Ammon's horn (tissue), 1 donor: ENCODE measurements at places on chromosomes 4 and X.

DNA sequence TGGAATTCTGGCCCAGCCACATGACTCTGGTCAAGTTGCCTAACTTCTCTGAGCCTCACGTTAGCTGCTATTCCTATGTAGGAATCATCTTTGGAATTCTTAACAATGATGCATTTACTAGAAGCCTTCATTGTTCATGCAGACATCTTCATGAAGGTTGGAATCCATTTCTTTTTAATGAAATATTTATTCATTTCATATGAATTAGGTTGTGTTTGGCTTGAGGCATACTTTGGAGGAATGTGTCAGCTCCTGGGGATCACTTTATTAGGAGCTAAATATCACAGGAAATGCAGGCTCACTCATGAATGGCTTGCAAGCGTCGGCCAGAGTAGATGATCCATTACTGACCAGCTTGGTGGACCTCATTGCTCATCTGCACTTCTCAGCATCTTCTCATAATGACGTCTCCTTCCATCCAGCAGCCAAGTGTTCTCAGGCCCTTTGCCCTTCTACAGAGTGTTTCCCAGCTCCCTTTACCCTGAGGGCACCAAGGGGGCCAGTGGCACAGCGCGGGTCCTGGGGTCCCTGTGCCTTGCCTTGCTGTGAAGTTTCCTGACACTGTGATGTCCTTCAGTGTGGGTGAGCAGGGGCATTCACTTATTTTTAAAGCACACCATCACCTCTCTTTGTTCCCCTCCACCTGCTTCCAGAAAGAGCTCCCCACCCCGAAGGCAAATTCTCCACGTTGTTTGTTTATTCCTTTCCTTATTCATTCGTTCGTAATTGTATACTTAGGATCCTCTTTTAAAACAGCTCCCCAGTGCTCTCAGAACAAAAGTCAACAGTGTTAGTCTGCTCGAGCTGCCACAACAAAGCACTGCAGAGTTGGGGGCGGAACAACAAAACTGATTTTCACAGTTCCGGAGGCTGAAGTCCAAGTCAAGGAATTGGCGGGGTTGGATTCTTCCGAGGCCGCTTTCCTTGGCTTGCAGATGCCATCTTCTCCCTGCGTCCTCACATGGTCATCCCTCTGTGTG, 106.8 kb downstream of the STK32B start:
- DNase-seq = no peak

DNA sequence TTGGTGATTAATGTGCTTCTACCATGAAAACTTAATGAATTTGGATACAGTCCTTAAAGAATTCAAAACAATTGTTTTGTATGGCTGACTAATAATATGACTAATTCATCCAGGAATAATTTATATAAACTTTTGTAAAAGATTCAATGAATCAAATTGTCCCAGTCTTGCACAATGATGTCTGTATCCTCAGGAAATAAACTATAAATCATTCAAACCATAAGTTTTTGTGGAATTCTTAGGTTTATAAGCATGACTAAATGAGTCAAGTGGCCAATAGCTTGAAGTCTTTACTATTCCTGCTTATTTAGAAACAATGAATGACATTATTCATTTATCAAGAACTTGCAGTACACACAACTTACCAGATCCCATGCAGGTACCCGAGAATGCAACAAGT, 935.0 kb upstream of the INTU start:
- DNase-seq = no peak

GRCh38 chrX:29941287-29941686, 274.1 kb upstream of the MAGEB2 start:
- DNase-seq = no peak

DNA sequence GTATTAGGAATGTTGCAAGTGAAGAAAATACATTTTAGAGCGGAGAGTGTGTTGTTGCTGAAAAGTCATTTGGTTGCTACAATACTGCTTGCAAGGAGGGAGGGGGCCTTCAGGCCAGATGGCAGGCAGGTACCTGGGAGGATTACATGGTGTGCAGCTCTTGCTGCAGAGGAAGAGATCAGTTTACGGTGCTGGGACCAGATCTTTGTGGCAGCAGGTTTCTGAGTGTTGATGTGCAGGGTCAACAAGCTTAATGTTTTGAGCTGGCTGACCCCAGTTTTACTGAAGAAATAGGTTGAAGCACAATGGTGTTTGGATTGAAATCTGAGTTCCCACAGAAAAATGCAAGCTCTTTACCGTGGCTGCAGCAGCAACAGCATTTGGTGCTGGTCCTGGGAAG, 96.4 kb upstream of the DDIT4L start:
- no peak for DNase-seq

DNA sequence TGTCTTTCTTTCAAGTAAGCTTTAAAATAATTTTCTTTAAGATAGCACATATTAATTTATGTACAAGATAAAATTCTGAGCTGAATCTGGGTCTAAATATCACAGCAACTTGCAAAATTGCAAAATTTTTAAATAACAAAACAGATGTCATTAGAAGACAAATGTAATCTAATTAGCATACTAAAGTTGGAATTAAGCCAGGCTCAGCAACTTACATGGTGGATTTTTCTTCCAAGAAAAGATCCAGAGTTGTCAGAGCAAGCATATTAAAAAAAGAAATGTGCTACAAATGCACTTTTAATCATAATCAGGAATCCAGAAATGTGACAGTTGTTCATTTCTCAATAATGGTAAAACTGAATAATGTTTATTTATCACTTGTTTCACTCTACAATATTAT, 906.9 kb upstream of the INTU start:
- DNase-seq = peak; percentile 3

DNA sequence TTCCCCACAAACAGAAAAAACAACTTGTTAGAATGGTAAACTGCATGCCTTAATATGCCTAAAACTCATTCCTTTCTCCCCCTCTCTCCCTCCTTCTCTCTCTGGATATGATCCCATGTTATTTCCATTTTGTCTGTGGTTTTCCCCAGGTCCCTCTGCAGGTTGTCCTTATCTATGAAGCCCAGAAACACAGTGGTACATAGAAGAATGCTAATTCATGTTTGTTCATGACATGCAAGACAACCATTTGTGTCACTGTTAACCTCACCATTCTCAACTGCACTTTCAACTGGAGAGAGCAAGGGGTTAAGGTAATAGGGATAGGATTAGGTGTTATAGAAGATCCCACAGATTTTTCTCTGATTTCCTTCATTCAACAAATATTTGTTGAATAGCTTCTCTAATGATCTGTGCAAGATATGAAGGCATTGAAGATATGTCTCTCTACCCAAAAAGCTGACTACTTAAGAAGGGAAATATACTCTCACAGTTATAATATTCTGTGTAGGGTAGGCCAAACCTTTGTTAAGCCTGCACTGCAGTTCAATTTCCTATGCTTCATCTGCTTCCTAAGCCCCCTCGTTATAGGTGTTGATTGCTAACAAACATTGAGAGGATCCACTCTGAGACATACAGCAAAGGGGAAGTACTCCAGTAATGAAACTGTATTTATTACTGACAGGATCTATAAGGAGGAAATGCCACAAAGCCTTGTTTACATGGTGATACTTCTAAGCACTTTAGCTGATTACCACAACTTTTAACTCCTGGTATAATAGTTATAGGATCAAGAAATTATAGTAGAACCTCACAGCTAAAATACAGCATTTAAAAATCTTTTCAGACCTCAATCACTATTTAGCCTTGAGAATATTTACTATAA, 96.1 kb downstream of the FRYL start:
- DNase-seq = no peak

GRCh38 chrX:53606456-53606855, 80.1 kb downstream of the HUWE1 start:
- DNase-seq = no peak

- peak; percentile 24 for DNase-seq
These were observed 30.0 kb downstream of the ANXA3 start for GRCh38 chr4:78581618-78582017.

- DNase-seq = no peak
These were observed 48.3 kb downstream of the MEPE start for GRCh38 chr4:87881115-87881514.

GRCh38 chr4:166078383-166078782, 205.3 kb downstream of the TLL1 start:
- no peak for DNase-seq

DNA sequence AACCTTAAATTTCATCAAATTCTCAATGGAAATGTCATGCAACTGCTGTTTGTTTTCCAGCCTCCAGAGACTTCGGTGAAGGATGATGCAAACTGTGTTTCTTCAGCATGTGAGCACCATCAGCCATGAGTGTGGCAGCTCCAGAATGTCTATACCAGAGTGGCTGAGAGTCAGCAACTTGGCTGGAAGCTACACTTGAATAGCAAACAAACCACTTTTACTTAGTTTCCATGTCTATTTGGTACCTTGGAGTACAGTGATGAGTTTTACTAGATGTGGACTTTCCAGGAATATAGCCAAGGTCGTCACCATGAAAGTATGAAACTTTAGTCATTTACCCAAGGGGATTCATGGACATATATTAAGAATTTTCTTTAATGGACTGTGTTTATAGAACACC, 4.3 kb upstream of the IL21 start:
- DNase-seq = no peak

DNA sequence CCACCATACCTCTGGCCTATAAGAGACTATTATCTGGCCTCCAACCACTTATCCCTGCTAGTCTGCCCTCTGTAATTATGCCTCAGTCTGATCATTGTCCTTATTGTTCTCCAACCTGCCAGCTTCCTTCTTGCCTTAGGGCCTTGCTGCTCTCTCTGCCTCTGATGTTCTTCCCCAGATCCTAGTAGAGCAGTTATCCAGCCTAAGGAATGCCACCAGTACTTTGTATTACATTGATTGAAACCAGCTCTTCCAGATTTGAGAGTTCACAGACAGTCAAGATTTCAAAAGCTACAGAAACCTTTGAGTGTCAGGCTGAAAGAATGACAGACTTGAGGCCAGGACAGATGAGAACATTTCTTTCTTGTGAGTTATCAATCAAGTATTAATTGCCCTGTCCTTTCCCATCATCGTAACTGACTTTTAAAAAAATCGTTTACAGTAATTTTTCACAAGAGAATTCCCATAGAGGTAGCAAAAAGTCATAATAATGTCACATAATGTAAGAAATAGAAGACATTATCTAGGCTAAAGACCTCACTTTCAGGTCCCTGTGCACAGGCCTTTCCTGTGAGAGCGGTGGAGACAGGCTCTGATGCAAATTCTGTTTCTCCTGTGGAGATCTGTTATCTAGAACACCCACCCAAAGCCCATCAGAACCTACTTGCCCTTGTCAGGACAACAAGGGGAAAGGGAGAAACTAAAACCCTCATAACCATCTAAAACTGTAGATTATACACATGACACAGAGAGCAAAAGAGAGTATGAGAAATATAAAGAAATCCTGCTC, 64.1 kb upstream of the GUCY1A1 start:
- DNase-seq = no peak

DNA sequence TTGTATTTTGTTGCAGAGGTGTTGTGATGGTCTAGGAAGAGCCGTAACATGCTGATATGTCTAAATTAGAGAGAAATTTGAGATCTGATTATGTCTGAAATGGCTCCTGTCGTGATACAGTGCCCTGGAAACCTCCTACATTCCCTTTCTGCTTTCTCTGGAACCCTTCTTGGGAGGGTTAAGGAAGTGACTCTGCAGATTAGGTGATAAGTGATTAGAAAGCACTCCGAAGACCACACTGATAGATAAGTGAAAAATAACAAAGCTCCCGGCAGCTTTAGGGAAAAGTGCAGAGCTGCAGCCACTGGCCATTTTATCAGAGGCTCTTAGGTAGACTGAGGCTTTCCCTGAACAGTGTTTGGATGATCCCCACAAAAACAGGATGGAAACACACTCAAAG, 110.6 kb downstream of the MGST2 start:
- no peak for DNase-seq

DNA sequence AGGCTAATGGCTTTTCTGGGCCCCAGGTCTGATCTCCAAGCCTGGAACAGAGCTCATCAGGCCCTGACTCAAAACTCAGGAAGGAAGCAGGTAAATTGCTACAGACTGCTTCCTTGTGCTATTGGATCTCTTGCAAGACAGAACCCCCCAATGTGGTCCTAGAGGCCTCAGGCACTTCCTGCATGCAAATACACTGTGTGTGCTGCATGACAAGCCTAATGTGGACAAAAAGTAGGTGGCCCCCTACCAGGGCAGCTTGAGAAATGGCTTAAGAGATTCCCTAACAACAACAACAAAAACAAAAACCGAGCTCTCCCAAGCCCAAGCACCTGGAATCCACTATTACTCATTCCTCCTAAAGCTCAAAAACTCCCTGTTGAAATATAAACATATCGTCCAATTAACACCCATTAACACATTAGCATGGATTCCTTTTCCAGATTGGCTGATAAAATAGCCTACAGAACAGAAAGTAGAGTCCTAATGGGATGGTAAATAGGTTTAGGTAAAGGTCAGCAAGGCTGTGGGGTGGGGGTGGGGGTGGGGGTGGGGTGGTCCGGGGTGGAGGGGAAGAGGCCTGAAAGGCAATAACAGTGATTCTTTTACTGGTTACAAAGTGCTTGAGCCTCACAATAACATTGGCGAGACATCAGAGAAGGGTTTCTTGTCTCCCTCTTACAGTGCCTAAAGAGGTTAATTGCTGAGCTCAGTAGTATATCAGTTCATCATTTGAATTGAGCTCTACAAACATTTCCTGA, 24.1 kb upstream of the FGF16 start:
- DNase-seq = no peak

- no peak for DNase-seq
These were observed 153.8 kb upstream of the ANKRD50 start for GRCh38 chr4:124866301-124866700.

DNA sequence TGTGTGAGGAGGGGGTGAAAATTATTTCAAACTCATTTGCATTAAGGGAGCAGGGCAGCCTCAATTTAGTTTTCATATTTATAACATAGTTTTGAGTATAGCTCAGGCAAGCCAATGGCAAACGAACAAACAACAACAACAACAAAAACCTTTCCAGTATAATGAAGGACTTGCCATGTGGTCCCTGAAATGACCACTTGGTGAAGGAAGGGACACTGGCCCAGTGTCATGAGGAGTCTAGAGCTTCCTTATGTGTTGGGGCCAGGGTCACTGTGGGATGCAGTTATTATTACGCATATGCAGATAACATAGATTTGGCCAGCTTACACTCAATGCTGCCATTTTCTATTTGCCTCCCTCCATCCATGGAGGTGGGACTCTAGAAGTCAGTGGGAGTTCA, 23.3 kb downstream of the NKX3-2 start:
- no peak for DNase-seq

DNA sequence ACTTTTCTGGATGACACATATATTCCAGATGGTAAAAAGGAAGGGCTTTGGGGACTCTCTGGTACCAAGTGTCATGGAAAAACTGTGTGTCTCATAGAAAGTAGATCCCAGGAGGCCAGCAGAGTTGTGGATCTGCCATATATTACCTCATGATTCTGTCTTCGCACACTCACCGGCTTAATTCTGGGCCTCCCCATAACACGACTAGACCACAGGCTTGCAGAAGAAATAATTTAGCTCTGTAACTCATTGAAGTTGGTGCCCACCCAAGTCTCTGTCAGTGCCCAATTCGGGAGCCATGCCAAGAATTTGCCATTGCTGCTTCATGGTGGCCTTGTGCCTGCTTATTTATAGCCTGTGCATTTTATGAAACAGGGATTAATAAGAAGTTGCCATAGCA, 104.5 kb downstream of the AR start:
- DNase-seq = no peak

- DNase-seq = peak; percentile 87
These were observed 91.4 kb downstream of the GABRB1 start for GRCh38 chr4:47122592-47123291.

- no peak for DNase-seq
These were observed 151.7 kb upstream of the RPS6KA6 start for GRCh38 chrX:84339507-84340364.
